ENCODE measurements at places on chromosomes 5 and 9. TPM values are rescaled to one million over a fixed set of nuclear protein-coding genes. Genes with fewer than 3 reads are reported as not detected.

GRCh38 chr9:121718084-121718483 is 66.7 kb downstream of the DAB2IP start:
- no peak for DNase-seq

DNA sequence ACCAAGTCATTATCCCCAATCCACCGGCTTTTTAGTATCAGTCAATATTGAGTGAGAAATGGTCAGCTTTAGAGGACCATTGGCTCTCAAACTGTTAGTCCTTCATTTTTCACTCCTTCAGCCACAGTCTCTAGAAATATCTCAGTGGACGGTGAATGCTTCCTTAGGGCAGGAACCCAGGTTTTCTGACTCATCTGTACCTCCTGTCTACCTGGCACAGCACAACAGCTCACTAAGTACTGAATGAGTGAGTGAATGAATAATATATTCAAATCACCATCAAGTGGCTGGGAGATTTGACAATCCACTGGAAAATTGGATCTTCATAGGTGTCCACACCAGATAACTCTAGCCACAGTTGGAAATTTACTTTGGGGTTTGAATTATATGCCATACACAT is 609.5 kb upstream of the CLINT1 start:
- no peak for DNase-seq

GRCh38 chr9:33307067-33307466 is 16.8 kb downstream of the NFX1 start:
- DNase-seq = no peak

DNA sequence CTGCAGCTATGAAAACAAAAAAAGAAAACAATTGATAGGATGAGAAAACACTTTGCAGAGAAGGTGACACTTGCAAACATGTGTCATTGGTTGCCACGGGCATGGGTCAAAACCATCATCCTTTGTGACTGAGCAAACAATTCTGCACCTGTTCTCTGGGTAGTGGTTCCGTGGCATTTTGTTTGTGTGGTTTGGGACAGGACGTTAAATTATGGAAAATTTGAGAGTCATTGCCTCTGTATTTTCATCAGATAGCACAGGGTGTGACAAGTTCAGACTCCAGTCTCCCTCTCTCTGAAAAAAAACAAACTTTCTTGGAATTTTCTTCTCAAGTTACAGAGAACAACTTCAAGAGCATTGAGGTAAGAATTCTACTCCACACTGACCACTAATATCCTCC is 113.4 kb upstream of the HMHB1 start:
- DNase-seq = peak; percentile 37

- DNase-seq = no peak
These were observed 128.3 kb downstream of the ZCCHC7 start for GRCh38 chr9:37248651-37249163.

DNA sequence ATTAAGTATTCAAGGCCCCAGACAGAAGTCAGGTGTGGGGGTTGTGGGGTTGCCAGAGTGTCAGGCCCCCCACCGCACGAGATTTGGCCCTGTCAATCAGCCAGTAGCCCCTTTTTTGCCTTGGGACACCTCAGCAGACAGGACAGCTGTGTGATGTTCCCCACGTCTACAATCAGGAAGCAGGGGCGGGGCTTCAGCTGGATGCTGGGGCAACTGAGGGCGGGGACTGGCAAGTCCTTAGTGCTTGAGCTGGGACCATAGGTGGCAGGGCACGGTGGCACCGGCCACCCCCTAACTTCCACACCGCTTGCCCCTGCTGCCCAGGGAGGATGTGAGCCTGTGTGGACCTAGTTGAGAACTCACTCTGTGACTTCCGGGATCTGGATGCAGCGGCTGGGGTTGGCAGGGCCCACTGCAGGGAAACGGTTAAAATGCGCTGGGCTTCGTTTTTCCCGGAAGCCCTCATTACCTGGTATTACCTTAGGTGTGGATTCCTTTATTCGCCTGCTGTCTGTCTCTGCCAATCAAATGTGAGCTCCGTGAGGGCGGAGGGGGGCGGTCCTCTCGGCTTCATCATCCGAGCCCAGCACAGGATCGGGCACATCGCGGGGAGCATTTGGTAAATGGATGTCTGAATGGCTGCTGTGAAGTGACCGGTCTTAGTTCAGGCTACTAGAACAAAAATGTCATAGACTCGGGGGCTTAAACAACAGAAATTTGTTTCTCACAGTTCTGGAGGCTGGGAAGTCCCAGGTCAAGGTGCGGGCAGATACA is 7.5 kb upstream of the GTF3C5 start:
- DNase-seq = no peak

DNA sequence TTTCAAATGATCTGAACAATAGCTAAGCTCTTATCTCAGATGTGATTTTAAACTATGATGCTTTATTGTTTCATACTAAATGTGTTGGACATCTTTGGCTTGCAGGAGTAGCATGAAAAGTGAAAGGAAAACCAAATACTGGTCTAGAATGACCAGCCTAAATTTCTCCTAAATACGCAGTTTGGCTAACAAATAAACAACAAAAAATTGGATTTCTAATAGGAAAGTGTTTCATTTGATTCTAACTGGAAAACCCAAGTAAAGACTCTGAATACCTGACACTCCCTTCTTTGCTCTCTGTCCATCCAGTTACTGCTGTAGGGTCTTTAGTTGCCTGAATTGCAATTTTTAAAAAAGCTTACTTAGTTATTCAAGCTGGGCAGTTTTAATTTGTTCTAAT is 111.7 kb upstream of the ACOT12 start:
- DNase-seq = no peak

- no peak for DNase-seq
These were observed 63.8 kb upstream of the S1PR3 start for GRCh38 chr9:88927510-88927909.

GRCh38 chr9:133460405-133461175 is 812 bp downstream of the CACFD1 start:
- no peak for DNase-seq

- no peak for DNase-seq
These were observed 274.5 kb upstream of the C9orf72 start for GRCh38 chr9:27847818-27848217.

GRCh38 chr5:99243111-99243510 is 314.3 kb upstream of the CHD1 start:
- no peak for DNase-seq

- no peak for DNase-seq
These were observed 25.5 kb upstream of the B4GALT1 start for GRCh38 chr9:33192493-33193255.

DNA sequence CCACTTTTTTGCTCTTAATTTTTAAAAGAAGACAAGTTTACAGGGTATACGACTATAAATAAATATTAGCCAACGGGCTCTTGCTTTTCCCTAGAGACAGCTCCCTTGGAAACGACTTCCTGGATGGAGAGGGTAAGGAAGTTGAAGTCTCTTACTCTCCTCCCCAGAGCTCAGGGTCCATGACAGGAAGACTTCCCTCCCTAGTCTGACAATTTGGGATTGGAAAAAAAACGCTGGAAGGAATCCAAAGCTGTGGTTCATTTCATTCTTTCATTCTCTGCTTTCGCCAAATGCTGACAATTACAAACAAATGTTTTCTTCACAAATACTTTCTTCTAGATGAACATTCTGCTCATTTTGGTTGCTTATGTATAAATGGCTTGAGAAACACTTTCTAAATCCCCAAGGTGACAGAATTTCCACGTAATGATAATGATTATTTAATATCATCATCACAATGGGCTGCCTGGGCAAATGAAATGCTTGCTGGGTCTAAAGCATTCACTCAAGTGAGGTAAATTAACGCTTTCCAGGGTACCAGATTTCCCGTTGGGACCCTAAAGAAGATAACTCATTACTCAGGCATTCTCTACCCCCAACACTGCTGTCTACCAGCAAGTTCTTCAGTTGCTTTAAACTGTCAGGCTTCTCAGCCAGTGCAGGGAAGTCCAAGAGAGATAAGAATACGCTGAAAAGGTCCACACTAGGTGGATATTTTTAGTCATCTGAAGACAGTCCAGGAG is 139.8 kb upstream of the SLC30A5 start:
- peak; percentile 79 for DNase-seq

DNA sequence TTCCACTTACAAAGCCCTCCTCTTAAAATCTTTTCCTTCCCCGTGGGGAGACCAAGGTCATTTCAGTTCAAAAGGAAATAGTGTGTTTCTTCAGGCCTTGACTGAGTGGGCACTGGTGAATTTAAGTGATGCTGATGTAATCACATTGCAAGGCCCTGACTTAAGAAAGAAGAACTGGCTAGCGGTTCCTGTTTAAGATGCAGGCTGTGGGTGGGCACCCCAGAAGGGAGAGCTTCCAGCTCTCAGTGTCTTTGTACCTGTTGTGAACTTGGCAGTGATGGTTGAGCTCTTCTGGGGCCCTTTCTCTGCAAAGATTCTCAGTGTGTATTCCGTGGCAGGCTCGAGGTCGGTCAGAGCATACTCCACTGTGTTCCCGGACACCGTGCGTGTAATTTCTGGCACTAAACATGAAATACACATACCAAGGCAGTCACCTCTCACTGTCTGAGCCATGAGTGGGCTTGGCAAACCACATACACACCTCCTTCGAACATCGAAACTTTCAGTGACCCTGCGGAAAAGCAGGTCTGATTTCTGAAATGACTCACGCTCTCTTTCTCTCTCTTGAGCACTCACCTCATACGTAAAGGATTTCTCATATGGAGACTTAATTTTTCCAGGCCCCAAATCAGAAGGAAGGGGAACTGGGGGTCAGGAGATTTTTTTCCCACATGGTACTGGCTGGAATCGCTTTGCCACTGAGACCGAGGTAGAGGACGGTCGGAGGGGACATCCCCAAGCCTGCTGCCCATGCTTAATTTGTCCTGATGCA is 81.9 kb downstream of the TNC start:
- DNase-seq = no peak

The PCDHGA12 gene
- total RNA-seq = 13.7 TPM

The ATP6V0E1 gene
- 140 TPM for total RNA-seq

The LHX3 gene
- total RNA-seq = not detected

The SEMA5A gene
- total RNA-seq = 2.7 TPM

The RELL2 gene
- 1.2 TPM for total RNA-seq

The SOX30 gene
- total RNA-seq = not detected

The FRMD3 gene
- 13.4 TPM for total RNA-seq
